Activated naive CD8-positive, alpha-beta T cell treated with anti-CD3 and anti-CD28 coated beads, Interleukin-2, amount 50 U/mL, for 24 hours (primary cell): ENCODE measurements at places on chromosomes 1 and 21.

- DNase-seq: no peak
Measured at GRCh38 chr1:234246638-234247116, 126.6 kb upstream of the COA6 start.

- DNase-seq: no peak
Measured at GRCh38 chr1:13617773-13618172, 34.1 kb downstream of the PDPN start.

DNA sequence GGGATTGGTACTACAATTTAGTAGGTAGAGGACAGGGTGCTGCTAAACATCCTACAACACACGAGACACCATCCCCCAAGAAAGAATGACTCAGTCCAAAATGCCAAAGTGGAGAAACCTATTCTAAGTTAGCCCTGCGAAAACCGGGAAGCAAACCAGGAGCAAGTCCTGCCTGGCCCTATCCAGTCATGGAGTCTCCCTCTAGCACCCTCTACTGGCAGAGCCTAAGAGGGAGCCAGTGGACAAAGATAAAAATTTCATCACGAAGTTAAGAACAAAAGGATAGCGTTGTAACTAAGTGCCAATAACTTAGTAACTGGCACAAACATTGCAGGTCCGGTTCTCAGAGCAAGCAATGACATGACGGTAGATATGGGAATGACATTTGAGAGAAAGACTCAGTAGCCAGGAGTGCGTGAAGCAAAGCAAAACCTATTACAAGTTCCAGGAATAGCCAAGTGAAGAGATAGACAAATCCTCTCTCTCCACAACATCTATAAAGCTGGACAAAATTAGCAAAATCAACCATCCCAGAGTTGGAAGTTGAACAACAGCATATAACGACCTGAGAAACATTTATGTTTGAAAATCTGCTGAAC, 383.5 kb downstream of the OMA1 start:
- DNase-seq: peak; percentile 6

GRCh38 chr1:46401154-46401913, 7.2 kb downstream of the FAAH start:
- DNase-seq: no peak

DNA sequence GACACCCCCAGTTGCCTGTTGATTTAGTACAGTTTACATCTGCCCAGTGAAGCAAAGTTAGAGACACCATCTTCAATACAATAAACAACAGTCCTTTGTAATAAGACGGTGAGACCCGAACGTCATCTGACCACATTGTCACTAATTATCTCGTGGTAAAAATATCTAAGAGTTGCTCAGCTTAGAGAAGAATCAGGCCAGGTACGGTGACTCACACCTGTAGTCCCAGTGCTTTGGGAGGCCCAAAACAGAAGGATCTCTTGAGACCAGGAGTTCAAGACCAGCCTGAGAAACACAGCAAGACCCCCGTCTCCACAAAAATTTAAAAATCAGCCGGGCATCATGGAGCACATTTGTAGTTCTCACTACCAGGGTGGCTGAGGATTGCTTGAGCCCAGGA, 53.5 kb downstream of the CD34 start:
- DNase-seq: no peak

- no peak for DNase-seq
Measured at GRCh38 chr1:168428063-168428731, 115.6 kb downstream of the XCL2 start.

GRCh38 chr1:39800471-39800835, 11.8 kb upstream of the BMP8B start:
- DNase-seq: no peak

GRCh38 chr1:244210884-244211558, 159.9 kb downstream of the ZBTB18 start:
- DNase-seq: no peak
